Heart right ventricle (tissue), 16 donors: ENCODE measurements at places on chromosomes 13 and 19.

DNA sequence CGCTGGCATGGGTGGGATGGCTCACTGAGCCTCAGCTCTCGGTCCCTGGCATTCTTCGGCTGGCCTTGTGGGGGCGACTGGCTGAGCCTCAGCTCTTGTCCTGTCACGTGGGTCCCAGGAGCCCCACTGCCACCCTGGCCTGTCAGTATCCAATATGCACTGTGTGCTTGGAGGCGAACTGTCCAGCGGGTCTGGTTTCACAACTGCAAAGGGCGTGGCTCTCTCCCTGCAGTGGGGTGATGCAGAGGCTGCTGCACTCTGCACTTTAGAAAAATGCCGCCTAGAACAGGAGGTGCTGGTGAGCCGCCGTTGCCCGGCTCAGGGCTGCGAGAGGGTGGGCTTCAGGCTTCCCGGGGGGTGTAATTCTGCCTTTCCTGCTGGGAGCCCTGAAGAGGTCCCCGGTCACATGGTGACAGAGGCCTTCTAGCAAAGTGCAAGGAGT lies 17.0 kb upstream of the TMEM255B start:
- no peak for DNase-seq

DNA sequence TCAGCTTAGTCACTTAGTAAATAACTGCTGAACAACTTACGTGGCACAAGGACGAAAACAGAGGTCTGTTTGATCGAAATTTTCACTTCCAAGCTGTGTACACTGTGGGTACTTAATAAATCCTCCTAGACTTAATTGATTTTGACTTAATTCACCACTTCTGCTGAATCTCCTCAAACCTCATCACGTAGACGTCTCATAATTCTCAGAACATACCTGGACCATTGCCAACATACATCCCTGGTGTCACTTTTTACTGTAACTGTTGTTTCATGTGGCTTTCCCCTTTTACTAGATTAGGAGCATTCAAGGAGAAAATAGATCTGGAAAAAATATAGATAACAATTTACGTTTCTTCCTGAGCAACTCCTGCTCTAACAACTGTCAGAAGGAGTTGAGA lies 105.0 kb downstream of the MBNL2 start:
- DNase-seq, result no peak

DNA sequence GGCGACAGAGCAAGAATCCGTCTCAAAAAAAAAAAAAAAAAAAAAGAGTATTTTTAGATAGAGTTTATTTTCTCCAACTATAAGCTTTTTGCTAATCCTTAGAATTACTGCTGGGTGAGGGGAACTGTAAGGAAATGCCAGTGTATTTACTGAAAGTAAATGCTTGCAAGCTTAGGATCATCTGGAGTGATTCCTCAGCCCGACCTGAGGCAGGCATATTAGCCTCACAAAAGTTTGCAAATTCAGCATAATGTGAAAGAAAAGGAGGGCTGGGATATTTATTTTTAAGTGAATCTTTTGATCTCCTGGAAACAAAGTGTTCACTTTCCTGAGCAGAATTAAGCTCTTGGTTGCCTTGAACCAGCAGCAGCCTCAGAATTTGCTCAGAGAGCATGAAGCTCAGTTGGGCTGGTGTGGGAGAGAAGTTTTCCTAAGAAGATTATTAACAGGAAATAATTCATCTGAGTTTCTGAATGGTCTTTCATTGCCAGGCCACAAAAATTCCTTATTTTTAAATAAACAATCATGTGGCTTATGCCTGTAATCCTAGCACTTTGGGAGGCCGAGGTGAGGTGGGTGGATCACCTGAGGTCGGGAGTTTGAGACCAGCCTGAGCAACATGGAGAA lies 24.7 kb upstream of the SPATA13 start:
- no peak for DNase-seq

DNA sequence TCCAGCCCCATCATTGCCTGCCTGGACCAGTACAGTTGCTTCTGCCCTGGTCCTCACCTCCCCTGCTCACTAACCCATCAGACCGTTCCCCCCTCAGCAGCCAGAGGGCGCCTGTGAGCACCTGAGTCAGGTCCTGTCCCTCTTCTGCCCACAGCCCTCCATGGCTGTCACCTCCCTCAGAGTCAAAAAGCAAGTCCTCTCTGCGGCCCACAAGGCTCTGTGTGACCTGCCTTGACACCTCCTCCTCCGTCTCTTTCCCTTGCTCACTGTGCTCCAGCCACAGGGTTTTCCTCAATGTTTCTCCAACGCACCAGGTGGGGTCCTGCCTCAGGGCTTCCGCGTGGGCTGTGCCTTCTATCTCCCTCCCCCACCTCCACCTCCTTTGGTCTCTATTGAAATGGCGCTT lies 29.4 kb upstream of the PTPRS start:
- no peak for DNase-seq

GRCh38 chr13:21825186-21825585 lies 154.3 kb downstream of the FGF9 start:
- DNase-seq, result no peak
